Sciatic nerve (tissue), 2 donors: ENCODE measurements at places on chromosomes 1 and 21. TPM values are rescaled to one million over a fixed set of nuclear protein-coding genes. Genes with fewer than 3 reads are reported as not detected.

DNA sequence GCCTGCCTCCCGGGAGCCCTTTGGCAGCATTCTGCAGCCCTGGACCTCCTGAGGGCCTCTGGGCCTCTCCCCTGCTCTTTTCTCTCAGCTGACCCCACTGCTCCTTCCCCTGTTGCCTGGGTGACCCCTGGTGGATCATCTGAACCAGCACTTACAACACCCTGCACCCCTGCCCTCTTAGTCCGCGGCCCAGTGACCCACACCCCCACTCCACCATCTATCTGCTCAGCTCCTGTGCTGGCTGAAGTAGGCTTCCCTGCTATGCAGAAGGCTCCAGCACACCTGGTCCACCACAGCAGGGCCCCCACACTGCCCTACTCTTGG, 74.0 kb downstream of the DMRTA2 start:
- DNase-seq = no peak

DNA sequence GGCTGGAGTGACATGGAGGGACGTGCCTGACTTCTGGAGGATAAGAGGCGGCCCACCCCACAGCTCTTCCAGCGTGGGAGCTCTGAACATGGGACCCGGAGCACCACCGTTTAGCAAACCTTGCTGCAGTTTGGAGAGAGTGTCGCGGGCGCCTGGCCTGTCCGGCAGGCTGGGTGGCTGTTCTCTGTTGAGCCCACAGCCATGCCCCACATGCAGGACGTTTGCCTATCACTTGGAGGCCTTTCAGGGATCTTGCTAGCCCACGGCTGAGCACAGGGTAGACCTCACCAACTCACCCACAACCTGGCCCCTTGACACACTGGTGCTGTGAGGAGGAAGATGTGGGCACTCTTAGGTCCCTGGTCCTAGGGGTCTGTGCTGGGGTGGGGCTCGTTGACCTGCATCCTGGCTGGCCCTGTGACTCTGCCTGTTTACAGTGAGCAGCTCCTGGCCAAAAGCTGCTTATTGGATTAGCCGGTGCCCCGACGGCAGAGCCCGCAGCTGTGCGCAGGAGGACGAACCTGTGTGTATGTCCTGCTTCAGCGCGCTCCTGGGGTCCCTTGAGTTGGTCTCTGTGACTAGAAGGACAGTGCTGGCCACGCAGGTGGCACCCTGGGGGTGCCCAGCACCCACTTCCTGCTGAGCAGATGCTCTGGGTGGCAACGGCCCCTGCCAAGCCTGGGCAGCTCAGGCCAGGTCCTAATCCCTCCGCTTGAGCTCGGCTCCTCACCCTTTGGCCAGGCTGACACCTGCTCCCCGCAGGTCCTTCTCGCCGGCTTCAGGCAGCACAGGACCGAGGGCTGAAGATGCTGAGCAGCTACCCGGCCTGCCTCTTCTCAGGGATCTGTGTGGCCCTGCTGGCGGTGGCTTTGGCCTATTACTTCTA, 72.4 kb upstream of the TRAPPC10 start:
- no peak for DNase-seq

DNA sequence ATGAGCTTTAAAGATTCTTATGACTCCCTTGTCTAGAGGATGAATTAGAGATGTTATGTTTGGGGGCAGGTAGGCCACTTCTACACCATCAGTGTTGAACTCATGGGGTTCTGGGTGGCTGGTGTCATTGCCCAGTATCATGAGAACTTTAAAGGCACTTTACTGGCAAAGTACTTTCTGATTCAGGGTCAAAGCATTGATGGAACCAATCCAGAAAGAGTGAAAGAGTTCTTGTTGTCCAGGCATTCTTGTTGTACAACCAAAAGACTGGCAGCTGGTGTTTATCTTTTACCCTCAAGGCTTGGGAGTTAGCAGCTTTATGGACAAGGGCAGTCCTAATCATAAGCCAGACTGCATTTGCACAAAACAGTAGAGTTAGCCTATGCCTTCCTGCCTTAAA, 673.0 kb downstream of the USP25 start:
- DNase-seq = no peak

- DNase-seq = no peak
Measured at GRCh38 chr1:179089827-179090482, 8.1 kb downstream of the TOR3A start.

Gene C1orf226
- total RNA-seq = 13.0 TPM

Gene RNU1-2
- 13,769 TPM for total RNA-seq

GRCh38 chr1:229368347-229368746, 25.5 kb upstream of the CCSAP start:
- DNase-seq = no peak

Gene LRRC39
- total RNA-seq = 1.7 TPM

GRCh38 chr1:193926956-193927355, 740.5 kb upstream of the B3GALT2 start:
- DNase-seq = no peak
